ENCODE measurements at places on chromosomes 3 and 15. TPM values are rescaled to one million over a fixed set of nuclear protein-coding genes. Genes with fewer than 3 reads are reported as not detected.

- no peaks in the 10 kb centered on the region for H3K4me1 ChIP-seq
- DNase-seq, result no peak
- H3K4me3 ChIP-seq, result no peak overlapping the region
- H3K27ac ChIP-seq, result no peak overlapping the region
Measured at GRCh38 chr3:57110214-57110613, 49.8 kb downstream of the SPATA12 start.

- no peak for DNase-seq
- no peak overlapping the region for H3K4me3 ChIP-seq
- H3K4me1 ChIP-seq, result no peaks in the 10 kb centered on the region
- H3K36me3 ChIP-seq, result no peaks in the 10 kb centered on the region
Measured at GRCh38 chr3:127991251-127991650, 61.0 kb upstream of the SEC61A1 start.

- no peak overlapping the region for H3K4me3 ChIP-seq
- H3K36me3 ChIP-seq, result no peaks in the 10 kb centered on the region
- H3K27me3 ChIP-seq, result no peaks in the 10 kb centered on the region
- H3K4me1 ChIP-seq, result no peaks in the 10 kb centered on the region
- DNase-seq, result no peak
- H3K27ac ChIP-seq, result no peak overlapping the region
Measured at GRCh38 chr15:20646529-20647142, 105.0 kb upstream of the GOLGA6L6 start.

DNA sequence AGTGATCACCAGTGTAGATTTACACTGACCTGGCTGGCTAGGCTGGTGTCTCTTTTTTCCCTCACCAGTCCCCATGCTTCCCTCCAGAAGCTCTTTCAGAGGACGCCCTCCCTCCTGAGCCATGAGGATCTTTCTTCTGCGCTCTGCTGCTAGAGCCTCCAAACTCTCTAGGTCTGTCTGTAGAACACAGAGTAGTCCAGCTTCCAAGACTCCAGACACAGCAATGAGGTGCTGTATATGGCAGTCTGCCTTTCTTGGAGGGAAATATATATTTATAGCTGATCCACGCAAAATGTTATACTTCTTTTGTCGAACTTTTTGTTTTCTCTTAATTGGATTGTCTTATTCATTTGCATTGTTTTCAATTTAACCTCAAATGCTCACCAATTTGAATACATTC lies 1121.8 kb downstream of the ROBO2 start:
- H3K27me3 ChIP-seq, result no peaks in the 10 kb centered on the region
- no peak overlapping the region for H3K27ac ChIP-seq
- no peak for DNase-seq
- no peaks in the 10 kb centered on the region for H3K4me1 ChIP-seq

DNA sequence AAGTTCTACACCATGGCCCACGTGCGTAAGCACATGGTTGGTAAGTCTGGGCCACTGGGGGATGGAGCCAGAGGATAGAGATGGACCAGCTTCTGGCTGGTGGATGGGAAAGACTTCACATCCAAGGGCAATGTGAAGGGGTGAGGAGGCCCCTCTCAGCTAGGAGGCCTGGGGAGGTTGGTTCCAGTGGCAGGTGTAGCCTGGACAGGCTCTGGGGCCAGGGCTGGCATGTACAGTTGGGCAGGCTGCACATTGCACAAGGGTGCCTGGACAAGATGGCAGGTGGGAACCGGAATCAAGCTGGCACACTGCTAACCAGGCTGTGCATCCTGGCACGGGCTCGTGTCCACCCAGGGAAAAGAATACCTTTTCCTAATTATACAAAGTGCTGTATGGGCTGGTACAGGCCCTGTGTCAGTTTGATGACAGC lies 8.1 kb downstream of the ZBTB47 start:
- no peaks in the 10 kb centered on the region for H3K27me3 ChIP-seq
- H3K4me3 ChIP-seq, result no peak overlapping the region
- no peaks in the 10 kb centered on the region for H3K4me1 ChIP-seq
- no peak overlapping the region for H3K27ac ChIP-seq

GRCh38 chr3:72390841-72391240 lies 457.4 kb downstream of the SHQ1 start:
- H3K27ac ChIP-seq, result no peak overlapping the region
- H3K4me3 ChIP-seq, result no peak overlapping the region
- no peak for DNase-seq

- DNase-seq, result no peak
- H3K4me1 ChIP-seq, result no peaks in the 10 kb centered on the region
- no peaks in the 10 kb centered on the region for H3K36me3 ChIP-seq
- H3K27me3 ChIP-seq, result no peaks in the 10 kb centered on the region
- H3K4me3 ChIP-seq, result no peak overlapping the region
Measured at GRCh38 chr3:178686826-178687225, 150.6 kb downstream of the KCNMB2 start.

DNA sequence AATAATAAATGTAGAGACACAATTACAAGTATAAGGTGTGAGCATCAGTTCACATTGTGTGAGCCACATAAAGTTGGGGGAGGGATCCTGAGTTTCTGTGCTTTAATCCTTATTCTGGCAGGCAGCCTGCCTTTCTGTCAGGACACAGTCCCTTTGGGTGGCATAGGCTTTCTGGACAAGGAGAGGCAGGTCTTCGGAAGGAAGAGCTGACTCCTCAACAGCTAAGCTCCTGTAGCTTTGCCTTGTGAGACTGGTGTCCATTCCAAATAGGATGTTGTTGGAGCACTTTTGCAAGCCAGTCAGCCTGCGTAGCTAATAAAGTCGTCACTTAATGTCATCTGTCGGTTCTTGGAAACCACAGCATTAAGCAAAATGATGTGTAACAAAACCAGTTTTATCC lies 151.9 kb upstream of the MCTP2 start:
- H3K27me3 ChIP-seq, result no peaks in the 10 kb centered on the region
- no peak overlapping the region for H3K4me3 ChIP-seq
- DNase-seq, result no peak
- H3K27ac ChIP-seq, result no peak overlapping the region

DNA sequence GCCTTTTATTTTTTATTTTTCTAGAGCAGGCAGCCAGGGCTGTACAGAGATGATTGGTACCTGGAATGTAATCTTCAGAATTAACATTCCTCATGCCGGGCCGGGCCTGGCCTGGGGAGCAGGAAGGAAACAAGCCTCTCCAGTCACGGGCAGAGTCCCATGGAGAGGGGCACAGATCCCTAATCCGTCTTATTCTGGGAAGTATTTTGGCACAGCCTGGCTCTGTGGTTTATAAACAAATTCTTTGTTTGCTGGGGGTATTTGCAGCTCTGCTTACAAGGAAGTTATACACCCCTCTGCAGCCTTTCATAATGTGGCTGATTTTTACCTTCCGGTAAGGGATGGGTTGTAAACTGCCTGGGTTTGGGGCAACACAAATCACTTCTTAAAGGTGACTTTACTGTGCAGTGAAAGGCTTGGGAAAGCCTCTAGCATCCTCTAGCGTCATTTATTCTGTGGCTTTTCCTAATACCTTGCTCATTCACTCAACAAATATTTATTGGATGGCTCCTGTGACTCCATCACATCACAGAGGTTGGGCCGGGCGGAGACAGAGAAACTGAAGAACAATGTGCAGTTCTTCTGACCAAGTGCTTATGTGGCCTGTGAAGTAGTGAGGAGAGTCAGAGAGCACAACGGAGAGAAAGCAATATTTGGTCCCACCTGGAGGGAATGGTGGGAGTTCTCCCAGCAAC lies 2.7 kb downstream of the SLC6A20 start:
- H3K27me3 ChIP-seq, result no peaks in the 10 kb centered on the region
- no peaks in the 10 kb centered on the region for H3K4me1 ChIP-seq
- DNase-seq, result no peak
- no peaks in the 10 kb centered on the region for H3K36me3 ChIP-seq
- no peak overlapping the region for H3K4me3 ChIP-seq

RARB gene
- 7.0 TPM for total RNA-seq

MOBP gene
- total RNA-seq, result 0.23 TPM

CAND2 gene
- 24.4 TPM for total RNA-seq

IQCB1 gene
- total RNA-seq, result 17.5 TPM

ANKUB1 gene
- not detected for total RNA-seq

CMTM6 gene
- total RNA-seq, result 31.8 TPM

ANP32A gene
- 106 TPM for total RNA-seq

PTH1R gene
- 6.6 TPM for total RNA-seq

GOLGA6L7 gene
- total RNA-seq, result not detected

OR5H1 gene
- not detected for total RNA-seq
